ENCODE measurements at places on chromosomes 3 and 15. TPM values are rescaled to one million over a fixed set of nuclear protein-coding genes. Genes with fewer than 3 reads are reported as not detected.
A peak's percentile ranks its signal among the peaks of the same experiment; 100 is the strongest.

- DNase-seq: no peak
These were observed 53.5 kb downstream of the SUCNR1 start for GRCh38 chr3:151926956-151927355.

DNA sequence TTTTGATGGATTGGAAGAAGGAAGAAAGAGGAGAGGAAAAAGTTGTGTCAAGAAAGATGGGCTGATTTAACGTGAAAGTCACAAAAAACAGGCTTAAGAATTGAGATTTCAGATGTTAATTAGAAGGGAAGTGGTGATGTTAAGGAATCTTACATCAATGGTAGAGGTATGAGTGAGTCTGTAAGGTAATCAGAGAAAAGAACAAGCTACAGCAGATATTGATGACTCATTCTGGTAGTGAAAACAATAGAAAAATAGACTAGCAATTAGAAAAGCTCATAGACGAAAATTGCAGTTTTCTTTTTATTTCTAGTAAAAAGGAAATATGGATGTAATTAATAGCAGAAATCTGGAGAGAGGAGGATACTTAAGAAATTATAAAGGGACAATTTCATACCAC, 559.6 kb downstream of the MCTP2 start:
- DNase-seq: no peak

TNFSF10 gene
- 9.8 TPM for polyA plus RNA-seq

- DNase-seq: no peak
These were observed 14.2 kb upstream of the PPP1R2 start for GRCh38 chr3:195557322-195557721.

DNA sequence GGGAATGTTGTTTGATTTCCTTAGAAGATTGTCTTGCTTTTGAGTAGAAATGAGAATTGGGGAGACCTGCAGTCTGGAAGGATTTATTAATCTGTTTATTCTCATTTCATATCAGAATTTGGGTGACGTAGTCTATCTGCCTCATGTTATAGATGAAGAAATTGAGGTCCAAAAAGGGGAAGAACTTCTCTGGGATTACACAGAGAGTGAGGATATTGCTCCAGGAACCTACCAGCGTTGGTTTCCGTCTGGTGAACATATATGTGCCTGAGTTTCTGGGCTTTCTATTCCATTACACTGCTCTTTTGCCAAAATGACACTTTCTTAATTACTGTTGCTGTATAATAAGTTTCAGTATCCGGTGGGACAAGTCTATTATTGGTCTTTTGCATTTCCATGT, 51.8 kb downstream of the CTDSPL start:
- no peak for DNase-seq

GOLGA6L7 gene
- not detected for polyA plus RNA-seq

KY gene
- polyA plus RNA-seq: 0.30 TPM

DNA sequence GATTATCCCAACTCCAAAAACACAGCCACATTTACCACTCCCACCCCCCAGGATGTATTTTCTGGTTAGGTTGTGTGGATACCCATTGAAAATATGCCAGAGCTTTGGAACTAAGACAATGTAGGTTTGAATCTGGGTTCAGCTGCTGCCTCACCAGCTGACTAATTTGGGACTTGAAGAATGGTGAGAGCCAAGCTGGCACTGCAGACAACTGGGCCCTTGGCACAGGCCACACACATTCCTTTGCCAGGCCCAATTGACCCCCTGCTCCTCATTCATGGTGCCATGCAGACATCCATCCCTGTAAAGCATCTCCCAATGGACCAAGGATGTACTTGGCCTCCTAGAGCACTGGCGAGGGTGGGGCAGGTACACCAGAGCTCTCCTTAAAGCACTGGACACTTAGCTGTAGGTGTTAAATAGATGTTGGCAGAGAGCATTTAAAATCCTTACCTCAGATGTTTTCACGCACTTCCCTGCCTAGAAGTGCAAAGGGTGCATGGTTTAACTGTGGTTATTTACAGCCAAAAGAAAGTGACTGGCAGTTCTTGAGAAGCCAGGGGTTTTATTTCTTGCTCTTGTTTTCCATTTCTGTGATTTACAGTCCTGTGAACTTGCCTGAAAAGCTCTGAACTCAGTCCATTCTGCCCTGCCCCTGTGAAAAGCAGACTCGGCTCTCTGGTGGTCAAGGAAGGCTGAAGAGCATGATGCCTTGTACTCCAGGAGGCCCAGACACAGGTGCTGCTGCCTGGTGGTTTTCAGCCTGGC, 138.5 kb downstream of the CLSTN2 start:
- DNase-seq: no peak

TRIM42 gene
- polyA plus RNA-seq: not detected

ANKRD63 gene
- polyA plus RNA-seq: not detected

YEATS2 gene
- polyA plus RNA-seq: 4.6 TPM

GRCh38 chr3:128367761-128368160, 98.9 kb downstream of the DNAJB8 start:
- no peak for DNase-seq

DNA sequence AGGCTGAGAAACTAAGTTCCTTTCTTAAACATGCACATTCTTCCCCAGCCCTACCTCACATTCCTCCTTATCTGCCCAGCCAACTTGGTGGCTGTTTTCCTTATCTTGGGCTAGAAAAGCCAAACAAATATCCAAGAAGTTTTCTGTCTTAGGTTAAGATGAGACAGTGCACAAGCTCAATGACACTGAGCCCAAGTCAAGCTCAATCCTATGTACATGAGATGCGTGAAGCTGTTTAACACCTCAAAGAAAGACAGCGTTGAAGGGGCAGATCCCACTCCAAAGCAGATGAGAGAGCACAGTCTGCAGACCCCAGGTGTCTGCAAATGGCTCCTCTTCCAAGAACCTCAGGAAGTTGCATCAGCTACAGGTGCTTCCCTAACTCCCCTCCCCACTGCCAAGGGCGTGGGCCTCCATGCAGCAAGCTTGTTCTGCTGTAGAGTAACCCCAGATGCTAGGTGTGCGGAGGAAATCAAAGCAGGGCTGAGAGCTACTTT, 16.6 kb downstream of the LRRC2 start:
- DNase-seq: no peak

- no peak for DNase-seq
These were observed 7.0 kb upstream of the DNAJB8 start for GRCh38 chr3:128473737-128474136.

- DNase-seq: peak; percentile 73
These were observed 25.6 kb upstream of the VPS8 start for GRCh38 chr3:184786280-184786941.

- DNase-seq: no peak
These were observed 91.5 kb downstream of the MYLK start for GRCh38 chr3:123792473-123793201.

DNA sequence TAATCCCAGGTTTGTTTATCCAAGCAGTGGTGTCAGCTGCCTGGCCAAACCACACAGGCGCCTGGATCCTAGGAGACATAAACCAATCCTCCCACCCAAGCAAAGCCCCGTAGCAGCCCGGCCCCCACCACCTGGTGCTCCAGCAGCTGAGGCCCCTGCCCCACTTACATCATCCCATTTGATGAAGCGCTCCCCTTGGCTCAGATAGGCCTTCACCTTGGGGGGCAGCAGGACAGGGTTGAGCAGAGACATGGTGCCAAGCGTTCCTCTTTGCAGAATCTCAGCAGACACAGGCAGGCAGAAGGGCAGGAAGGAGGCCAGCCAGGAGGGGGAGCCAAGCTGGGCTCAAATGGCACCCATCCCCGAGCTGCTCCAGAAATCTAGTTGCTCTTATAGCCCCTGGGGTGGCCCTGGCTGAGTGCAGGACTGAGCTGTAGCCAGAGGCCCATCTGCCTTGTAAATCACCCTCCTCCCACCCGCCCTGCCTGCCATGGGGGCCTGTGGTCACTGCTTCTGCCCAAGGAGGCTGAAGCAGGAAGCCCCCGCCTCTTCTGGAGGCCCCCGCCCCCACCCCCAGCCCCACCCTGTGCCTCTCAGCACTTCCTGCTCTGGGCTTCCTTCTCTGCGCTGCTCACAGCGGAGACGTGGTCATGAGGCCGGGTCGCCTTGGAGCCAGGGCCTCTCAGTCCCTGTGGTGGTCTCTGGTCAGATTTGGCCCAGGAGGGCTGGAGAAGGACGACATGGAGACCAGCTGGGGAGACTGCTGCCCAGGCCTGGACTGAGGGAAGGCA, at the start of gene PLCB2:
Gene PLCB2 (minus strand): TSS at position 515 of the 791 bp plus-strand sequence. CDS start 263 bp downstream, at position 252.
- peak; percentile 69 for DNase-seq

PP2D1 gene
- not detected for polyA plus RNA-seq
